Fibroblast of villous mesenchyme (primary cell): ENCODE measurements at places on chromosomes 12 and 14. TPM values are rescaled to one million over a fixed set of nuclear protein-coding genes. Genes with fewer than 3 reads are reported as not detected.

SDR9C7 gene
- total RNA-seq: not detected in 2 replicates

OTOGL gene
- under 0.01 TPM in 2 replicates for total RNA-seq

SLC6A12 gene
- not detected in 2 replicates for total RNA-seq

NID2 gene
- total RNA-seq: 146 and 259 TPM in 2 replicates

GLI1 gene
- 0.86 and 1.9 TPM in 2 replicates for total RNA-seq

SIX4 gene
- total RNA-seq: 8.7 and 14.7 TPM in 2 replicates

CACNA2D4 gene
- 0.97 and 1.7 TPM in 2 replicates for total RNA-seq

PLEKHG3 gene
- 8.7 and 11.2 TPM in 2 replicates for total RNA-seq

MIP gene
- not detected in 2 replicates for total RNA-seq

HCAR1 gene
- 0.43 and 0.97 TPM in 2 replicates for total RNA-seq

MYH6 gene
- not detected in 2 replicates for total RNA-seq

KLRC2 gene
- total RNA-seq: not detected in 2 replicates

FZD10 gene
- not detected in 2 replicates for total RNA-seq

NRL gene
- 0.86 and 1.3 TPM in 2 replicates for total RNA-seq

RHOJ gene
- total RNA-seq: 0.43 and 4.8 TPM in 2 replicates

MAP4K5 gene
- 94.4 and 109 TPM in 2 replicates for total RNA-seq

SYNJ2BP gene
- total RNA-seq: 20.6 and 20.7 TPM in 2 replicates

C12orf50 gene
- total RNA-seq: under 0.01 TPM in 1 of 2 replicates, not detected in the other

IRF2BPL gene
- 40.2 and 44.1 TPM in 2 replicates for total RNA-seq

RDH16 gene
- under 0.01 TPM in 2 replicates for total RNA-seq

FGF6 gene
- total RNA-seq: not detected in 2 replicates

PLD4 gene
- under 0.01 TPM in 1 of 2 replicates, not detected in the other for total RNA-seq

P2RX2 gene
- total RNA-seq: not detected in 2 replicates

RNASE7 gene
- total RNA-seq: not detected in 2 replicates

FIGNL2 gene
- under 0.01 and 0.32 TPM in 2 replicates for total RNA-seq

ASIC1 gene
- total RNA-seq: 1.3 and 1.6 TPM in 2 replicates

TAPBPL gene
- total RNA-seq: 7.3 and 11.6 TPM in 2 replicates

CCDC63 gene
- not detected in 2 replicates for total RNA-seq

TMEM119 gene
- 83.3 and 186 TPM in 2 replicates for total RNA-seq

HPD gene
- total RNA-seq: not detected in 2 replicates

HECTD4 gene
- total RNA-seq: 33.2 and 37.1 TPM in 2 replicates

C12orf54 gene
- total RNA-seq: not detected in 2 replicates

FOXN3 gene
- total RNA-seq: 33.2 and 58.6 TPM in 2 replicates

DACT1 gene
- total RNA-seq: 6.9 and 35.8 TPM in 2 replicates

ADGRD1 gene
- total RNA-seq: under 0.01 TPM in 2 replicates

P2RX7 gene
- total RNA-seq: 0.43 and 0.64 TPM in 2 replicates
